ENCODE measurements at places on chromosomes 16 and 17.

DNA sequence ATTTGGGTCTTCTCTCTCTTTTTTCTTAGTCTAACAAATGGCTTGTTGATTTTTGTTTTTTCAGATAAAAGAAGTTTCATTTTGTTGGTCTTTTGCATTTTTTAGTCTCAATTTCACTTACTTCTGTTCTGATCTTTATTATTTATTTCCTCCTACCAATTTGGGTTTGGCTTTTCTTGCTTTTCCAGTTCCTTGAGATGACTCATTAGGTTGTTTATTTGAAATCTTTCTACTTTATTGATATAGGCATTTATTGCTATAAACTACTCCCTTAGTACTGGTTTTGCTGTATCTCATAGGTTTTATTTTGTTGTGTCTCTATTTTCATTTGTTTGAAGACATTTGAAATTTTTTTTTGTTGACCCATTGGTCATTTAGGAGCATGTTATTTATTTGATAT, 152.2 kb upstream of the MPHOSPH6 start:
- no peak for DNase-seq

DNA sequence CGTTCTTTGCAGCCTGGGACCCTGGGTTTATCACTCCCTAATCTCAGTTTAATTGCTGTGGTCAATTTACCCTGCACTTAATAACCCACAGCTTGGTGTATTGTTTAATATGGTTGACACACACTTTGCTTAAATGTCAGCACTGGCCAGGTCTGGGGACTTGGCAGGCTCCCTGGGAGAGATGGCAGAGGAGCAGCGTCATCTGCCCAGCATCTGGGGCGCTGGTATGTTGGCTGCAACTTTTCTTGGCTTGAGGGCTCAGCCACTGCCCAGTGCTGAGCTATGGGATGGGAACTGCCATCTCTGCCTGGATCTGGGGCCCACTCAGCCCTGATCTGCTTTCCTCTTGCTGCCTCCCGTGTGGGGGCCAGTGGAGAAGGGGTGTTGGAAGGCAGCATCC, 115.7 kb upstream of the IRX3 start:
- no peak for DNase-seq

GRCh38 chr17:73792994-73793393, 148.7 kb upstream of the SDK2 start:
- DNase-seq, result no peak

DNA sequence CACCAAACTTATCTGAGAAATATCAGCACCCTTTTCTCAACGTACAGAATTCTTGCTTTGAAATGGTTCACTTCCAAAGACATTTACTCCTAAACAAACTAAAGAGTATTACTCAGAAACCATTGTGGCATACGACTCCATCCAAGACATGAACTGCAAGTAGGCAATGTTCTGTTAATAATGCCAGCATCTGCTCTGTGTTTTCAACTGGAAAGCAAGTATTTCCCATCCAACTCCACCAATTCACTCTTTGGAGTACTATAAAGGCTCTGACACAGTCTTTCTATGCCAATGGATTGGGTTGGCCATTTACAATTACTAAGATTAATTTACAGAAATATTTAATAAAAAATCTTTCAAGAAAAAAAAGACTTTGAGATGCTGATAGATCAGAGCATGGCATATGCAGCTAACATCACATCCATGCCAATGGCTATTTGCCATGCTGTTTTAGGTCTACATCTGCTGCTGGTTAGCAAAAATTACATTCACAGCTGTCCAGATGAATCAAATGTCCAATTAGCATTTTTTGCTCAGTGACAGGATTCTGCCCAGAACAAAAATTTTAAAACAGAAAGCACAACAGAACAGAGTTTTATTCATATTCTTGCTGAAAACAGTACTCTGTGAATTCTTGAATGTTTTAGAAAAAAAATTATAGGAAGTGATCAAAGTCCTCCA, 65.9 kb upstream of the HLF start:
- no peak for DNase-seq

- no peak for DNase-seq
Observed at GRCh38 chr17:49280061-49280460, 49.5 kb upstream of the PHOSPHO1 start.

- no peak for DNase-seq
Observed at GRCh38 chr17:30701498-30701989, 122.9 kb downstream of the CRLF3 start.

DNA sequence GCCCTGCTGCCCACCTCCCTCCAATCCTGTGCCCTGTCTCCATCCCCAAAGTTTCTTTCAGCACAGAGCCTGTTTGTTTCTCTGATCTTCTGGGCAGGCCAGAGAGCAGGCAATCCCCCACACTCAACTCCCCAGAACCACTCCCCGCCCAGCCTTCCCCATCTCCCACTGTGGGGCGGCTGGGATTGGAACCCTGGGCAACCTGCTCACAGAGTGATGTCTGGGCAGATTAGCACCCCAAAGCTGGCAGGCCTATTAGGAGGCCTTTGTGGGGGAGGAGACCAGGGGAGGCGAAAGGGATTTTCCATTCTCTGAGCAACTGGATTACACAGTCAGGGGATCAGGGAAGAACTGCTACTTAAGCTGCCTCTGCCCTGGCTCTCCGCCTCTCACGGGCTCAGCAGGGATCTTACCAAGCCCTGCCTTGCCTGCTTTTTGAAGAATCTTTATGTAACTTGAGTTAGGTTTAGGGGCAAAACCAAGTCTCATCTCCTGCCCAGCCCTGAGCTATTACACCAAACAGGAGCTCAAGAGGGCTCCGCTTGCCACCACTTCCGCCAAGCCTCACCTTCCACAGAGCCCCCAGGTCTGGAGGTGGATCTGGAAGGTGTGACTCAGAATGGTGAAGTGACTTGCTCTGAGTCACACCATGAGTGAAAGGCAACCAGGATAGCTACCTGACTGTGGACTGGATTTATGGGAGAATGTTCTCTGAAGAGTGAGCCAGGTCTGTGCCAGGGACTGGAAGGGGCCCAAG, 16.0 kb upstream of the LHX1 start:
- DNase-seq, result no peak

Data from Kasumi-1 (cell line).